ENCODE measurements at places on chromosomes 12 and 14. TPM values are rescaled to one million over a fixed set of nuclear protein-coding genes. Genes with fewer than 3 reads are reported as not detected.

GRCh38 chr14:21987937-21988336 lies 314.3 kb upstream of the OR4E1 start:
- H3K4me3 ChIP-seq = no peak overlapping the region
- H3K27me3 ChIP-seq = no peaks in the 10 kb centered on the region
- no peak overlapping the region for H3K27ac ChIP-seq
- DNase-seq = no peak

ISCA2 gene
- total RNA-seq = 36.0 TPM

NAP1L1 gene
- total RNA-seq = 643 TPM

FAM90A1 gene
- total RNA-seq = not detected

DNA sequence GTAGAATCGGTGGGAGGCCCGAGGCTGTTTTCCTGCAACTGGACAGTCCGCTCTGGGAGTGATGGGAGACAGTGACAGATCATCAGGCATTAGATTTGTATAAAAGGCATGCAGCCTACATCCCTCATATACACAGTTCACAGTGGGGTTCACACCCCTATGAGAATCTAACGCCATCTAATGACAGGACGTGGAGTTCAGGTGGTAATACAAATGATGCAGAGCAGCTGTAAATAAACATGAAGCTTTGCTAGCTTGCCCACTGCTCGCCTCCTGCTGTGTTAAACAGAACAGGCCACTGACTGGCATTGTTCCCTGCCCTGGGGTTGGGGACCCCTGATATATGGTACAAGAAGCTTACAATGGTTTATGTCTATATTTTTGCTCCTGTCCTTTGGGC lies 179.0 kb downstream of the LRFN5 start:
- DNase-seq = no peak
- no peaks in the 10 kb centered on the region for H3K36me3 ChIP-seq
- H3K27ac ChIP-seq = no peak overlapping the region
- no peak overlapping the region for H3K4me3 ChIP-seq
- no peaks in the 10 kb centered on the region for H3K4me1 ChIP-seq

- H3K27ac ChIP-seq = no peak overlapping the region
- no peak overlapping the region for H3K4me3 ChIP-seq
- H3K27me3 ChIP-seq = peaks cover 5% of the 10 kb centered on the region
- DNase-seq = no peak
These were observed 144.6 kb downstream of the GCH1 start for GRCh38 chr14:54758041-54758440.

OR4Q2 gene
- total RNA-seq = not detected

DNA sequence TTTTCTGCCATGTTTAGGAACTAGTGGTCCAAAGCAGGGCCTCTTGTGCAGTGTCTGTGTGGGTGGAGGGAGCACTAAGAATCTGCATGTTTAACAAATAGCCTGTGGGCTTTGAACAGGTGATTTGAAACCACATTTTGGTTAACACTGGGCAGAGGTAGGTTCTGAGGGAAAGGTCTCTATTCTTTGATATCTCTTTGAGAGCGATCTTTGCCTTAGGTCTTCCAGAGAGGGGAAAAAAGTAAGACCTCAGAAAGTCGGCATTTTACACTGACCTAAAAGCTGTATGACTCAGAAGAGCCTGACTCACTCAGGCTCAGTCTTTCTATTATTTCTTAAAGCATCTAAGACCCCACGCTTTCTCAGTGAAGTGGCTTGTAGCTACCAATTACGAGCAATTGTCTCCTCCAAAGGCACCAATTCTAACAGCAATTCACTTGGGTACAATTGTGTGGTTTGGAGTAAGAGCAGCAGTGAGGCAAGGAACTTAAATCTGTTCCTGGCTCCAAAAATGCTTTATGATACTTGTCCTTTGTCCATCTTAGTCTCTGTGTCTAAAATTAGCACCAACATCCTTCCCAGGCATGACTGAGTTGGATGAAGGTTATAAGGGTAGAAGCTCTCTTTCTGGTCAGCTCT lies 8.8 kb downstream of the EIF2B2 start:
- H3K27me3 ChIP-seq = no peaks in the 10 kb centered on the region
- DNase-seq = no peak
- peaks cover 3% of the 10 kb centered on the region for H3K4me1 ChIP-seq
- H3K27ac ChIP-seq = no peak overlapping the region
- H3K4me3 ChIP-seq = no peak overlapping the region

PTPRR gene
- not detected for total RNA-seq

- H3K27ac ChIP-seq = no peak overlapping the region
- no peak for DNase-seq
- H3K36me3 ChIP-seq = no peaks in the 10 kb centered on the region
- peaks cover 33% of the 10 kb centered on the region for H3K4me1 ChIP-seq
- H3K27me3 ChIP-seq = no peaks in the 10 kb centered on the region
- no peak overlapping the region for H3K4me3 ChIP-seq
These were observed 408 bp upstream of the KRT72 start for GRCh38 chr12:52601671-52602070.
